ENCODE measurements at places on chromosomes 11 and 22. TPM values are rescaled to one million over a fixed set of nuclear protein-coding genes. Genes with fewer than 3 reads are reported as not detected.

The IFITM1 gene
- total RNA-seq = 56.3 TPM

- H3K27ac ChIP-seq = no peak overlapping the region
- no peaks in the 10 kb centered on the region for H3K36me3 ChIP-seq
- DNase-seq = no peak
- H3K4me1 ChIP-seq = no peaks in the 10 kb centered on the region
- H3K27me3 ChIP-seq = peaks cover 30% of the 10 kb centered on the region
Observed at GRCh38 chr22:47245286-47245685, 482.8 kb downstream of the TBC1D22A start.

The CAPN5 gene
- 1.0 TPM for total RNA-seq

DNA sequence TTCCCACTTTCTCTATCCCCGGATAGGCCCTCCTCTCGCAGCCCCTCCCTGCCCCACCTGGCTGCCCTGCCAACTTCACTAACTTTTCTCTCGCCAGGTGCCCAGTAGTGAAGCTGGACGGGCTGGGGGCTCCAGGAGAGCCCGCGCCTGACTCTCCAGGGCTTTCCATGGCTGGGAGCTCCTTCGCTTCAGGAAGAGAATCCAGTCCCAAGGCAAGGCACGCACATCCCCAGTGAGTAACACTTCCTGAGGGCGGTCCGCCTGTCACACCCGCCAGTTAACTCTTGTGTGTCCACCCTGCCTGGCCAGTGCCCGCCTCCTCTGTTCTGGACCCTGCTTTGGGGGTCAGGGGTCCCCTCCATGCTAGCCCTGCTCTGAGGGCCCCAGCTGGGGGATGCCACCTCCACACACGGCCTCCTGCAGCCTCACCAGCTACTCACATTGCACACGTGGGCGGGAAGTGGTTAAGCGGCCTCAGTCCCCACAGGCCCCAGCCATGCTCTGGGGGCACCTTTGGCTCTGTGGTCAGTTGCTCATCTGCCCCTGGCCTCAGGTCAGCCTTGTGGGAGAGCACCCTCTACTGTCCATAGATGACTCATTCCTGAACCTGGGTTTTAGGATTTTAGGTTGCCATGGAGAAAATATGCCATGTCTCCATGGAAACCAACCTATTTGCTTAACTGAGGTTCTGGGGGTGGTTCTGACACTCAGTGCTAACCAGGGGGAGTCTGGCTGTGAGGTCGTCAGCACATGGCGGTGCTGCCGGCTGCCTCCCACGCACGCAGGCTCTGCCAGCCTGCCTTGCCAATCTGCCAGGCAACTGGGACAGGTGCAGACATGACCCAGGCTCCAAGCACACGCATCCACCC, at the start of gene RIN1:
RIN1 (minus strand) TSS at position 201 of the 869 bp plus-strand sequence; CDS start at position 169, 32 bp downstream.
- peaks cover 62% of the 10 kb centered on the region for H3K4me1 ChIP-seq
- peaks cover 60% of the 10 kb centered on the region for H3K36me3 ChIP-seq
- peak within 1 kb of the TSS; percentile 90 for H3K27ac ChIP-seq
- H3K4me3 ChIP-seq = peak within 1 kb of the TSS; percentile 71

- H3K4me1 ChIP-seq = peaks cover 21% of the 10 kb centered on the region
- H3K4me3 ChIP-seq = peak overlapping the region; percentile 98
- no peaks in the 10 kb centered on the region for H3K27me3 ChIP-seq
- peaks cover 28% of the 10 kb centered on the region for H3K36me3 ChIP-seq
- DNase-seq = no peak
- no peak overlapping the region for H3K27ac ChIP-seq
Observed at GRCh38 chr11:66258473-66258893, 10.0 kb upstream of the RAB1B start.

DNA sequence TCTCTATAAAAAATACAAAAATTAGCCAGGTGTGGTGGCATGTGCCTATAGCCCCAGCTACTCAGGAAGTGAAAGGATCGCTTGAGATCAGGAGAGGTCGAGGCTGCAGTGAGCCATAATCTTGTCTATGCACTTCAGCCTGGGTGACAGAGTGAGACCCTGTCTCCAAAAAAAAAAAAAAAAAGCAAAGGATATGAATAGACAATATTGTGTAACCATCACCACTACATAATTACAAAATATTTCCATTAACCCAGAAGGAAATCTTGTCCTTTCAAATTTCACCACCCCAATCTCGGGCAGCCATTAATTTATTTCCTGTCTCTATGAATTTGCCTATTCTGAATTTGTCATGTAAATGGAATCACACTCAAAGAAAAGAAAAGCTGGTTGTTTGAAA, 21.2 kb downstream of the RSF1 start:
- H3K27me3 ChIP-seq = no peaks in the 10 kb centered on the region
- no peaks in the 10 kb centered on the region for H3K36me3 ChIP-seq
- H3K27ac ChIP-seq = no peak overlapping the region
- no peak for DNase-seq

GRCh38 chr22:43446037-43446803, 34.4 kb downstream of the MPPED1 start:
- peaks cover 5% of the 10 kb centered on the region for H3K4me1 ChIP-seq
- H3K4me3 ChIP-seq = no peak overlapping the region
- H3K36me3 ChIP-seq = no peaks in the 10 kb centered on the region
- H3K27ac ChIP-seq = no peak overlapping the region
- DNase-seq = no peak
- peaks cover 30% of the 10 kb centered on the region for H3K27me3 ChIP-seq

GRCh38 chr11:66685276-66686099, 7.8 kb upstream of the RBM4B start:
- peaks cover 30% of the 10 kb centered on the region for H3K36me3 ChIP-seq
- DNase-seq = no peak
- peak overlapping the region; percentile 11 for H3K4me3 ChIP-seq
- peak overlapping the region; percentile 86 for H3K27ac ChIP-seq
- peaks cover 35% of the 10 kb centered on the region for H3K4me1 ChIP-seq

GRCh38 chr11:69040581-69041260, 8.0 kb upstream of the TPCN2 start:
- no peak overlapping the region for H3K27ac ChIP-seq
- H3K27me3 ChIP-seq = no peaks in the 10 kb centered on the region
- no peaks in the 10 kb centered on the region for H3K36me3 ChIP-seq
- no peak for DNase-seq

DNA sequence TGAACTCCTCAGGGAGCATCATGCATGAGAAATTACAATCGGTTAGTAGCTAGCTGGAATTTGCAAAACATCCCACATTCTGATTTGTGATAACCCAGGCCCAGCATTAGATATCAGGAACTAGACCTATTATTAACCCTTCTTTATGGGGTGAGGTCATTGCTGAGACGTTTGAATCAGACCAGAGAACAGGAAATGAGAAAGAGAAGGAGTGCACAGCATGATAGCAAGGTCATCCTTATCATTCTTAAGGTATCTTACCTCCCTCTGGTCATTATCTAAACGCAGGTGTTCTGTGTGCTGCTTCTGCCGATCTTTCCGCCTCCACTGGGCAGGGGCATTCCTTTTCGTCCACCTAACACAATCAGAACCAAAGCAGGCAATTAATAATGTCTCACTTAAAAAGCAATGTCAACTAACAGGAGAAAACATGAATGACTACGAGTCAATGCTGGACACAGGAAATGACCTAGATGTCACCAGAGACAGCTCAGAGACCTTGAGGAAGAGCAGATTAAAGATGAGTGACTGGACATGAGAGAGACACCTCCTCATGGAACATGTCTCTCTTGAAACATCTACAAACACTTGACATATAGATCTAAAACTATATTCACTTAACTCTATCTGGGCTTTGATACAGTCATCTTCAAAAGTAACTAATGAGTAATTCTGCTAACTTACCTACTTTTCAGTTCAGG, 78.3 kb upstream of the SCUBE2 start:
- no peak overlapping the region for H3K4me3 ChIP-seq
- no peaks in the 10 kb centered on the region for H3K4me1 ChIP-seq
- H3K27ac ChIP-seq = no peak overlapping the region
- H3K36me3 ChIP-seq = peaks cover 16% of the 10 kb centered on the region

DNA sequence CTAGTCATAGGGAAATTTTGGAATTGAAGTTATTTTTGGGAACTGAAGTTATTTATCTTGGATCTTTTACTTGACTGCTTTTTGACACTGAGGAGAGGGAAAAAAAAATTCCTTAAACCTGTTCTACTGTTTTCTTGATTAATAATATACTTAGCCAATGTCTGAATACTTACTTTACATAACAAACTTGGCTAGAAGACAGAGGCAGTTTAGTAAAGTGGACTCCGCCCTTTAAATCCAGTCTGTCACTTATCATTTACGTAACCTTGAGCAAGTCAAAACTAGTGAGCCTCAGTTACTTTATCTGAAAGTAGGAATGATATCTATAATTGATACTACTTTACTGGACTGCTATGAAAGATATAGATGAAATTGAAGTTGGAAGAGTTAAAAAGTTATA, 19.5 kb downstream of the CTSC start:
- peaks cover 33% of the 10 kb centered on the region for H3K4me1 ChIP-seq
- DNase-seq = no peak

DNA sequence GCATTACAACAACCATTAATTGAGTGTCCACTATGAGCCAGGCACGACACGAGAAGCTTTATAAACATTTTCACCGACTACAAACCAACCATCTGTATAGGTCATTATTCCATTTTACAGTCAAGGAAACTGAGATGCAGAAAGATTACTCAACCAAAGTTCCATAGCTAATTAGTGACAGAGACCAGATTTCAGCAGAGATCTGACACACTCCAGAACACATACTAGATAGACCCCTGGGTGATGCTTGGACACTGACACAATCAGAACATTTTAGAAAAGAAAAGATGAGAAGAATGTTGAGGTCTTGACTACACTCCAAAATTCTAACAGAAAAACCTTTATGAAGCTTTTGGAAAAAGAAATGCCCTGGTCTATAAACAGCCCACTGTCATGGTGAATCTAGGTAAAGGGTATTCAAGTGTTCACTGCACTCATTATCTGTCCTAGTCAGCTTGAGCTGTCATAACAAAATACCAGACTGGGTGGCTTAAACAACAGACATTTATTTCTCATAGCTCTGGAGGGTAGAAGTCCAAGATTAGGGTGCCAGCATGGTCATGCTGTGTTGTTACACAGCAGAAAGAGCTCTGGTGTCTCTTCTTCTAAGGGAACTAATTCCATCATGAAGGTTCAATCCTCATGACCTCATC, 89.0 kb downstream of the RELT start:
- H3K27ac ChIP-seq = no peak overlapping the region
- peaks cover 8% of the 10 kb centered on the region for H3K4me1 ChIP-seq
- no peak for DNase-seq
- H3K27me3 ChIP-seq = no peaks in the 10 kb centered on the region

- H3K27me3 ChIP-seq = peaks cover 45% of the 10 kb centered on the region
- H3K36me3 ChIP-seq = no peaks in the 10 kb centered on the region
- H3K4me3 ChIP-seq = no peak overlapping the region
Observed at GRCh38 chr22:49182416-49182815, 645.3 kb downstream of the BRD1 start.

DNA sequence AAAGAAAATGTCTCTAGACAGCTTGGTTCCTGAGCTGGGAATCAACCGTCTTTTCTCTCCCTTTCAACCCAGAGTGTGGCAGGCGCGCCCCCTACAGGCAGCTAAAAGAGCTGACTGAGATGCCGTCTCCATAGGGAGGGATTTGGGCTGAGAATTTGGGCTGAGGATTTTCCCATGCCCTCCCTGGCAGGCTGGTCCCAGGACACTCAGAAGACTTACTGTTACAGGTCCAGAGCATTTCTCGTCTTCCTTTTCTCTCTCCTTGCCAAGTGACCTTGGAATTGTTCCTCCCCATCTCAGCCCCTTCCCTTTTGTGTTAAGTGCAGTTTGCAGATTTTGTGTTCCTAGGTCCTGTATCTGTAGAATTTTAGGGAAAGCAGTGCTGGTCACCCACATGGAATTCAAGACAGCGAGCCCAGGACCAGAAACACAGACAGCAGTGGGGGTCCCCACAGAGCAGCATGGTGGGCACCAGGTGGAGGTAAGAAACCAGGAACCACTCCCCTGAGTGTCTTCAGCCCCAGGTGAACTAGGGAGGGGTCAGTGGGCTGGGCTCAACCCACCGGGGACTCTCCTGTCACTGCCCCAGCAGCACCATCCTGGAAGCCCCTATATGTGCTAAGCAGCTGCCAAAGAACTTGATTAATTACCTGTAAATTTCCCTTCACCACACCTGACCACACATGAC, 9.9 kb upstream of the IGLL5 start:
- no peaks in the 10 kb centered on the region for H3K36me3 ChIP-seq
- no peaks in the 10 kb centered on the region for H3K4me1 ChIP-seq
- peaks cover 20% of the 10 kb centered on the region for H3K27me3 ChIP-seq
- H3K27ac ChIP-seq = no peak overlapping the region

The MMP7 gene
- total RNA-seq = 99.5 TPM

DNA sequence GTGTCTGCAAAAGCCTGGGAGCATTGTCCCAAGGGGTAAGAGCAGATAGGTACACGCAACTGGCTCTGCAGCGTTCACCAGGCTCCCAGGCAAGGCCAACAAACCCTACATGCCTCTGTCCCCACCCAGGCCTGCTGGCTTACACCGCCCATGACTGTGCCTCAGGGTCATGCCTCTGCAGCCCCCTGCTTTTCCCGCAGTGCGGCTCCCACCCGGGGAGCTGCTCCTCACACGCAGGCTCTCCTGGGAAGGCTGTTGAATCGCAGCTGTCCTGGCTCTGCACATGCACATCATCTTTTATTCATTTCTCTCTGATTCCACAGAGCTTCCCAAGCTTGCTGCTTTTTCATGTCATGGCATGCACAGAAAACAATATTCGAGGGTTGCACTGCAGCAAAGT, 29.2 kb upstream of the B3GAT1 start:
- no peak overlapping the region for H3K4me3 ChIP-seq
- H3K36me3 ChIP-seq = no peaks in the 10 kb centered on the region
- H3K27ac ChIP-seq = no peak overlapping the region
- peaks cover 8% of the 10 kb centered on the region for H3K27me3 ChIP-seq
- DNase-seq = no peak

- no peak overlapping the region for H3K27ac ChIP-seq
- H3K27me3 ChIP-seq = peaks cover 3% of the 10 kb centered on the region
- H3K36me3 ChIP-seq = no peaks in the 10 kb centered on the region
Observed at GRCh38 chr11:17611049-17611448, 64.0 kb downstream of the OTOG start.

GRCh38 chr11:119875841-119876600, 147.0 kb upstream of the NECTIN1 start:
- no peaks in the 10 kb centered on the region for H3K36me3 ChIP-seq
- no peak overlapping the region for H3K27ac ChIP-seq
- peaks cover 20% of the 10 kb centered on the region for H3K27me3 ChIP-seq
- no peak overlapping the region for H3K4me3 ChIP-seq
- DNase-seq = no peak

The GLB1L2 gene
- 26.7 TPM for total RNA-seq

DNA sequence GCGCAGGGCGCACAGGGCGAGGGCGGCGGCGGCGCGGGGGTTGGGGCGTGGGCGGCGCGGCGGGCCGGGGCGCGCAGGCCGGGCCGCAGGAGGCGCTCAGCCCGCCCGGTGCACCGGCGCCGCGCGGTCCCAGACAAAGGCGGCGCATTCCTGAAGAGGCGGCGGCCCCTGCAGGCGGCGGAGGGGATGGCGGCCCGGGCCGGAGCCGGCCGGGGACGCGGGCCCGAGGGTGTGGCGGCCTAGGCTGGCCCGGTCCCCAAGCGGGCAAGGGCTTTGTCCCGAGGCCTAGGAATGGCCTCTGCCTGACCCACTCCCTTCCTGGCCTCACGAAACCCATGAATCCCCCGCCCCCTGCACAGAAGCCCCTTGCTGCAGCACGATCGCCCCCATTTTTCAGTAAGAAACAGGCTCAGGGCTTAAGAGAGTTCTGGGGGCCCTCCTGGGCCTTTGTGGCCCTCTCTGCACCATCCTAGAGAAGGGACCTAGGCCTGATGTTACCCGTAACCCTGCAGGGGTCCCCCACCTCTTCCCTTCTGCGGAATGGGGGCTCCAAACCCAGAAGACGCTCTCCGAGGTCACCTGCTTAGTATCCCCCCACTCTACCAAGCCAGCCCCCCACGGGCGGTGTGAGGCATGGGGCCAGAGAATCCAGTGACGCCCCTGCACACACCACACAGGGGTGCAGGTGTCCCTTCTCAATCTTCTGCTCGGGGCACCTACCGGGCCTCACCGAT, at the start of gene RTN4R:
RTN4R (minus strand) TSS at position 40 of the 734 bp plus-strand sequence. CDS start 226 bp downstream, outside the sequence.
- H3K27me3 ChIP-seq = no peaks in the 10 kb centered on the region
- peak within 1 kb of the TSS; percentile 69 for H3K4me3 ChIP-seq
- peaks cover 22% of the 10 kb centered on the region for H3K4me1 ChIP-seq
- no peaks in the 10 kb centered on the region for H3K36me3 ChIP-seq

The RIBC2 gene
- total RNA-seq = not detected
